ENCODE measurements at places on chromosomes 1 and 21.
A peak's percentile ranks its signal among the peaks of the same experiment; 100 is the strongest.

- no peak for DNase-seq
Measured at GRCh38 chr1:219279017-219279770, 105.5 kb downstream of the LYPLAL1 start.

DNA sequence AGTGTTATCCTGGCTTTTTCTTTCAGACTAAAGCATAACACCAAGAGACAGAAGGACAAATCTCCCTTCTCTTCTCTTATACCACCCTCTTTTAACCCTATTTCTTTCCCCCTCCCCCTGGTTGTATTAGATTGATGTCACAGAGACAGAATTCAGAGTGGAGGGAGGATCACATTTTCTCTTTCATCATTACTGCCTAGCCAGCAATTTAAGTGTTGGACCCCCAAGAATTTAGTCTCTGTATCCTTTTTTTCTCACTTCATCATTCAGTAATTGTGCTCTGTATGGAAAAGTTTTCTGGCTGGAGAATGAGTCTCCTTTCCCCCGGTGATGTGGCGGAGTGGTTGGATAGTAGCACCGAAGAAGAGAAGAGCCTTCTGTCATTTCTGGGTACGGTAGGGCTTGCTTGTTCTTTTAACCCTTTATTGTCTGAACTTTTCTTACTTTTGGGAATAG, 124.8 kb downstream of the CLEC20A start:
- DNase-seq: no peak

GRCh38 chr21:45108808-45109781, 34.7 kb downstream of the ADARB1 start:
- DNase-seq: no peak

DNA sequence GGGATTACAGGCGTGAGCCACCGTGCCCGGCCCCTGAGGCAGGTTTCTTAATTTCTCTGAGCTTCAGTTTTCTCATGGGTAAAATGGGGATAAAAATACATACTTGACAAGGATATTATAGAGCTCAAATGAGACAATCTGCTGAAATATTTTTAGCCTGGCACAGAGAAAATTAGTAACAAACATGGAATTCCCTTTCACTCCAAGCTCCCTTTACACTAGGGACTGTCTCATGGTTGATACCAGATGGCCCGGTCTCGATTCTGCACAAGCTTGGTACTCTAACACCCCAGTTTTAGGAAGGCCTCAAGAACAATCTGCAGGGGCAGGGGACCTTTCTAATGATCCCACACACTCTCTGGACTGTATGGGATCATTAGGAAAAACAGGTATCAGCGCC, 671.7 kb downstream of the SMYD3 start:
- DNase-seq: no peak

- DNase-seq: no peak
Measured at GRCh38 chr1:58500043-58500442, 46.5 kb downstream of the OMA1 start.

GRCh38 chr1:11578004-11578403, 76.2 kb downstream of the FBXO2 start:
- DNase-seq: no peak

- DNase-seq: no peak
Measured at GRCh38 chr1:204987689-204988088, 55.3 kb upstream of the CNTN2 start.

- DNase-seq: peak; percentile 82
Measured at GRCh38 chr1:177282976-177283375, 112.2 kb downstream of the BRINP2 start.

DNA sequence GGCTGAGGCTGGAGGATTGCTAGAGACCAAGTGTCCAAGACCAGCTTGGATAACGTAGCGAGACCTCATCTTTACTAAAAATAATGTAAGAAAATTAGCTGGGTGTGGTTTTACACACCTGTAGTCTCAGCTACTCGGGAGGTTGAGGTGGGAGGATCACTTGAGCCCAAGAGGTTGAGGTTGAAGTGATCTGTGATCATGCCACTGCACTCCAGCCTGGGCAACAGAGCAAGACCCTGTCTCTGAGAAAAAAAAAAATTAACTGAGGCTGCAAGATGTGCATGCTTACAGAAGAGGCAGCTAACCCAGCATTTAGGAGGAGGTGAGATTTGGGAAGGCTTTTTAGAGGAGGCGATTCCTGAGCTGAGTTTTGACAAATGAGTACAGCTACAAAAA, 9.5 kb downstream of the AK4 start:
- DNase-seq: no peak

DNA sequence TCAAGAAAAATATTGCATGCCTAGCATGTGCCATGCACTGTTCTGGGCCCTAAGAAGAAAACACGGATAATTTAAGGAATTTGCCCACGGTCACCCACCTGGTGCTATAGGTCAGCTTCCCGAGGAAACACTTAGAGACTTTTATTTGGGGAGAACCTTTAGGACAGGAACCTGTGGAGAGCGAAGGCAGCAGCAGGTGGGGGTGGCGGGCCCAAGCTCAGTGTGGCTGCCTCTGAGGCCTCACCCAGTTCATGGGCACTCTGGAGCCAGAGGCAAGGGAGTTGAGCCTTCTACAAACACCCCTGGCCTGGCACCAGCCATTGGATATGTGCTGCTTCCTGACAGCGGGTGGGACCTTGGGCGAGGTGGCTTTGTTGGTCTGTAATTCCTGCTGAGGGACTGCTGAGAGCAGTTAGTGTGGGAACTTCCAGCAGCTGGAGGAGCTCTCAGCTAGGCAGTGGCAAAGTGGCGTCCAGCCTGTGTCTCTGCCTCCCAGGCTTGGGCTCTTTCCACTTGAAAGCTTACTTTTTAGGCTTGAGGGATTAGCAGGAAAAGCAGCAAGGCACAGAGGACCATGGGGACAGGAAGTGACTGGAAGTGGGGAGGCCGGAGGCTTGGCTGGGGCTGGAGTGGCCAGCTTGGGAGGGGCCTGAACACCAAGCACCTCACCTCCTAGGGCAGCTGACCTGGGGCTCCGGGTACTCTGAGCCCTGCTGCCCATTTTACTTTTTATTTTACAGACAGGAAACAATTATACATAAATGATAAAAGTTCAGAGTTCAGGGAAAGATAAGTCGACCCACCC, 19.1 kb downstream of the MRPL37 start:
- DNase-seq: no peak

DNA sequence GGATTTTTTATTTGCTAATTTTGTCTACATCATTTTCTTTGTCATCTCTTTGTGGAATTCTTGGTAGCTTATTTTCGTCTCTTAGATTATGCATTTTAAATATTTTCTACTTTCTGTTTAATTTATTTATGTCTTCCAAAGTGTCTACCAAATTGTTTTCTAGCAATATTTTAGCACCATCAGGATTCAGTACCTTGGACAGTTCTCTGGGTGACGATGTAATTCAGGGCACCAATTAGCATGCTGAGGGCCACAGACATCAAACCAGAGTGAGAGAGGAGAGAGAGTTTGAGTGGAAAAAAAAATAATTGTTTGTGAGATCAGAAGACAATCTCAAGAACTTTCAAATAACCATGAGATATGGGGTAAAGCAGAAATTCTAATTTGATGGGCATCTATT, 169.8 kb upstream of the CXADR start:
- DNase-seq: no peak

GRCh38 chr1:18998016-18998724, 41.7 kb upstream of the IFFO2 start:
- peak; percentile 62 for DNase-seq

DNA sequence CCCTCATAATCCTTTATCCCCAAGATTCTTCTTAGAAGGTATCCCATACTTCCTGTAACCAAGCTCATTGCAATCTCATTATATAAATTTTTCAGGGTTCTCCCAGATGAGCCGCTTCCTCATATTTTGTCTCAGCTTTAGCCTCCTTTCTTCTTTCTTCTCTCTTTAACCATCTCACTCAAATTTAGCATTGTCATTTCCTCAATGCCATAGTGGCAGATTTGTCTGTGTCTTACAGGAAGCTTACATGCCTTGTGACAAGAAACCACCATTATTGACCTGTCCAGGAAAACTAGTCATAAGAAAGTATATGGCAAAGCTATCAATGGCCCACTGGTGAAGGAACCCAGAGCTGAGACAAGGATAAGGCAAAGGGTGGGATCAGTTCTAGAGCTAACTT, 6.0 kb upstream of the FCRL2 start:
- no peak for DNase-seq

DNA sequence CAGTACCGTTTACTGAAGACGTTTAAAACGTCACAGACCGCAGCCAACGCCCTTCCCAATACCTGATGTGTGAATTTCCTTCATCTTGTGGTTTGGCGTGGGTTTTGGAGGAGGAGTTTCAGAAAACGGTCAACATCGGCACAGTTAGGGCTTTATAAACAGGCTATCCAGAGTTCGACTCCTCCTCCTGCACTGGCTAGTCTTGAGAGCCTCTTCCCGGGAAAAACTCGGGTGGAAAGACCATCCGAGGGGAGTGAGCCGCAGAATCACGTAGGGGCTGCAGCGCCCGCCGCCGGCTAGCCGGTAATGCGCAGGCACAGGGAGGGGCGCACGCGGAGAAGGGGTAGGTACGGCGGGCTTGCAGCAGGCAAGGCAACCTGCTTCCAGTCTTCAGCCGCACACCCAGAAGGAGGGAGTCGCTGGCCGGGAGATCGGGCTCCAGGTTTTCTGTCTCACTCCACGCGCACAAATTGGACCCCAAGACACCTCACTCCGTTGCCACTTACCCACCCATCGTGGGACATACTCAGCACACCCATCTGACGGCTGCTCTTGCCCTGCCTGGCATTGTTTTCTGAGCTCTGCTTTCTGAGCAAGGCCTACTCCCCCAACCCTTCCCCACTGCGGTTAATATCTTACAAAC, 25.4 kb downstream of the SLC19A2 start:
- no peak for DNase-seq

DNA sequence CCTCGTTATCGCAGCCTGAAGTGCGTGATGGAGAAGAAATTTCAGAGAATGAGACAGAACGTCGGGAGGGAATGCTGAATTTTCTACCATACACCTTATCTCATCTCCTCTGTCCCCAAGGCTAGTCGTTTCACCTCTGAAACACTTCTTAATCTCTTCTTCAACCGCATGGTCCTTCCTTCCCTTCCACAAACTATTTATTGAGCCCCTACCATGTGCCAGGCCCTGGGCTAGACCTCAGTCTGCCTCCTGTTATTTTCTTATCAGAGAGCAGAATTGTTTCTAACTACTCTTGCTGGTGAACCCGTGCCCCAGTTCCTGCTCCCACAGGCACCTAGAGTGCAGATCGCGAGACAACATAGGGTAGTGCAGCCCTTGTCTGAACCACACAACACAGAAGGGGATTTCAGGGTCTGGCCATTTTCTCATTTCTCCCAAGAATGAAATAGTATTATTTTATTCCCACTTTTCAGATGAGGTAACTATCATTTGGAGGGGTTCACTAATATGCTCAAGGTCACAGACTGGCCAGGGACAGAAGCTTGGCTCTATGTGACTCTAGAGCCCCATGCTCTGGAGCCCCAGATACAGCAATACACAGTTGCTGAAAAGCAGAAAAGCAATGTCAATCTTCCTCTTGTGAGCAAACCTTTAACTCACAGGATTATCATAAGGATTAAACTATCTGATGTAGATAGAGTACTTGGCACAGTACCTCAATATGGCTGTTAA, 598 bp upstream of the ADIPOR1 start:
- no peak for DNase-seq

DNA sequence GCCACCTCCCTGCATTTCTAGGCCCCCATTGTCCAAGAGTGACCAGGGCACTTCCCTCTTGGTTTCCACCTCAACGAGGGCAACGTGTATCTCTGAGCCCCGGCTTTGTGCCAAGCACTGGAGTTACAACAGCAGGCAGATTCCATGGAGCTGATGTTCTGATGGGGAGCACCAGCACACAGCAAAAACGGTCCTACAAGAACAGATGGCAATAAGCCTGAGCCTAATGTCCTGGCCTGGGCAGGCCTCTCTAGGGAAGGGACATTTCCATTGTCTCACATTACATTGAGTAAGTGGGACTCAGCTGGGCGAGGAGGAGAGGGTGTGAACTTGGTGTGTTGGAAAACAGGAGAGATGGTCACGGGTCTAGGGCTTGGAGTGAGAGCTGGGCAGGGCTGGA, 27.2 kb upstream of the NPPB start:
- no peak for DNase-seq

- no peak for DNase-seq
Measured at GRCh38 chr1:186993996-186994395, 165.2 kb downstream of the PLA2G4A start.

- DNase-seq: no peak
Measured at GRCh38 chr1:38489844-38490270, 369.7 kb downstream of the RRAGC start.

- no peak for DNase-seq
Measured at GRCh38 chr1:65401612-65402011, 18.9 kb upstream of the LEPR start.

- peak; percentile 93 for DNase-seq
Measured at GRCh38 chr1:115545791-115546733, 95.7 kb upstream of the VANGL1 start.

GRCh38 chr21:26307640-26308039, 137.1 kb upstream of the APP start:
- DNase-seq: no peak

- no peak for DNase-seq
Measured at GRCh38 chr1:70656361-70656760, 245.3 kb downstream of the CTH start.

DNA sequence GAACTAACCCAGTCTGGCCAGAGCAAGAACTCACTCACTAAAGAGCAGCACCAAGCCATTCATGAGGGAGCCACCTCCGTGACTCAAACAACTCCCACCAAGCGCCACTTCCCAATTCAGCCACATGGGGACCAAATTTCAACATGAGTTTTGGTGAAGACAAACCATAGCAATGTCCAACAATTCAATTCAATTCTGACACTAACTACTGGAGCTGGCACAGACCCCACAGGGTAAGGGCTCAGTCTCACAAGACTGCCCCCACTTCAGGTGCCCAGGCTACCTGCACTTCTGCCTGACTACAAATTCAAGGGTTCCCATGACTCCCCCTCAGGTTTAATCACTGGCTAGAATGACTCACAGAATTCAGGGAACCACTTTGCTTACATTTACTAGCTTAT, 48.8 kb upstream of the RAP1A start:
- DNase-seq: no peak

GRCh38 chr1:108009603-108010195, 44.7 kb upstream of the VAV3 start:
- DNase-seq: no peak

GRCh38 chr1:6037338-6037762, 8.3 kb upstream of the KCNAB2 start:
- no peak for DNase-seq

- peak; percentile 86 for DNase-seq
Measured at GRCh38 chr1:170707959-170708655, 44.2 kb downstream of the PRRX1 start.

- DNase-seq: no peak
Measured at GRCh38 chr1:44559913-44560312, 114.4 kb downstream of the TMEM53 start.

- no peak for DNase-seq
Measured at GRCh38 chr1:44743211-44743610, 3.6 kb downstream of the KIF2C start.

GRCh38 chr1:6127587-6128163, 52.4 kb downstream of the CHD5 start:
- no peak for DNase-seq

DNA sequence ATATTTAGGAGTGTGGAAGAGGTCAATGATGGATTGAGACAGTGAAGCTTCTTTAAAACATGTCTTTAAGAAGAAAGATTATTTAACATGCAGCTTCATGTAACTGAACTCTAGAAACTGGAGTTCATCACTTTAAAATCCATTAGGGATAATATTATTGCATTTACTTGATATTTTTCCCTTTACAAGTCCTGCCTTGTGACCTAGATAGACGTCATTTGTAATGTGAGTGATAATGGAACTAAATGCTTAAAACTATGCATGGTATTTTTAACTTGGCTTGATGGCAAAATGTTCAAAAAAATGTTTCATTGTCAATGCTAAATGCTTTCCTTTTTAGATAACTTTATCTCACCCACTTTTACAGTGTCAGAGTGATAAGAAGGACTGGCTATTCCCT, 723.7 kb downstream of the RWDD3 start:
- DNase-seq: no peak
